ENCODE measurements at places on chromosomes 6 and 20.

DNA sequence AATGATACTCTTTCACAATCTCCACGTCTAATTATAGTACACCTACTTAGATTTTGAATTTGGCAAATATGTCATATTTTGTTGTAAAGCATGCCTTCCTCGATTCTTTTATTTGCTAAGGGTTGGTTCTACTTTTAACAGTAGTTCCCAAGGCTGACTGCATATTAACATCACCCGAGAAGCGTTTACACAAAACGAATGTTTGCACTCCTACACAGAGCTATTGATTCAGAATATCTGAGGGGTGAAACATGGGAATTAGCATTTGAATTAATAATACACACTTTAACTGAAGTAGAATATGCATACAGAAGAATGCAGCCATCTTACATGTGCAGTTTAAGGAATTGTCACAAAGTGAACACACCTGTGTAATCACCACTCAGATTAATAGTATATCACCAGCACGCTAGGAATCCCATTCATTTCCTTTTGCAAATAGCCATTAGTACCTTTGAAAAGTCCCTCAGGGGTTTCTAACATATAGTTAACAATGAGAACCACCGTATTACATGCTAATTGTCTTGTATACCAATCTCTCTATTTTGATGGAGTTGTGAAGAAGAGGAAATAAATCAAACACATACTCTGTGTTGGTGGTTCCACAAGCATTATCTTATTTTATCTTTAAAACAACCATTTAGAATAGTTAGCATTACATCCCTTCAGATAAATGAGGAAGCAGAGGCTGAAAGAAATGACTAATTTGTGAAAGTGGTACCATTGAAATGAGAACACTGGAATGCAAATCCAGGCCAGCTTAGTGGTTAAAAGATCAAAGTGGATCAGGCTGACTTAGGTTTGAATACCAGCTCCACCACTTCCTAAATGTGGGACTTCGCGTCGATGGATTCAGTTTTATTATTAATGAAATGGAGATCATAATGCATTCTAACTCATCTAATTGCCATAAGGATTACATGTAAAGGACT lies 317.6 kb downstream of the HDGFL1 start:
- no peak for DNase-seq

DNA sequence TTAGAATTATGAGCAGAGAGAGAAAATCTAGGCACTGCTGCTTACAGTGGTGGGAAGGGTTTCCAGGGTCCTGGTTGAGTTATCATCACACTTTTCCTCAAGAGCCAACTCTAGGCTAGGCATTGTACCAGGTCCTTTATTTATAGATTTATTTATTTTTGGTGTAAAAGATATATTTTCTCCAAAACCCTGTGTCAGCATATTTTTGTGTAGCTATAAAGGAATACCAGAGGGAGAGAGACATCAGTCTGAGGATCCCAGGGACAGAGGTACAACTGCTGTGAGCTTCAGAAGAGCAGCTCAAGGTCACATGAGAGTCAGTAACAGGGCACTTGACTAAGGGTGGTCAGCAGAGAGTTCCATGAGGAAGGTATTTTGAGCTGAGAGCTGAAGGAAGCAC lies 159.7 kb downstream of the SLC35B3 start:
- no peak for DNase-seq

DNA sequence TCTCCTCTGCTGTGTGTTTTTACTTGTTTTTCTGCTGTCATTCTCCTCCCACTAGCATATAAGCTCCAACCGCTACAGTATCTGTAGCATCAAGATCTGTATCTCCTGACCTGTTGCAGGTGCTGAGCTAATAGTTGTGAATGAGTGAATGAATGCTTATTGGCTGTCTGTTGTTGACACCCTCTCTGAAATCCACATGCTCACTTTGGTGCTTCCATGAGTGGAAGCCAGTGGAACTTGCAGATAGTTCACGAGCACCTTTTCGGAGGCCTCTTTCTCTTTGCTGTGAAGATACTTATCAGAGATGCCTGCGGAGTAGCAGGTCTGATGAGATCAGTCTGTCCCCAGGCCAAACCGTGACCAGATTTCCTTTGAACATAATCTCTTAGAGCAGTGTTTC lies 117.3 kb downstream of the EYA2 start:
- no peak for DNase-seq

DNA sequence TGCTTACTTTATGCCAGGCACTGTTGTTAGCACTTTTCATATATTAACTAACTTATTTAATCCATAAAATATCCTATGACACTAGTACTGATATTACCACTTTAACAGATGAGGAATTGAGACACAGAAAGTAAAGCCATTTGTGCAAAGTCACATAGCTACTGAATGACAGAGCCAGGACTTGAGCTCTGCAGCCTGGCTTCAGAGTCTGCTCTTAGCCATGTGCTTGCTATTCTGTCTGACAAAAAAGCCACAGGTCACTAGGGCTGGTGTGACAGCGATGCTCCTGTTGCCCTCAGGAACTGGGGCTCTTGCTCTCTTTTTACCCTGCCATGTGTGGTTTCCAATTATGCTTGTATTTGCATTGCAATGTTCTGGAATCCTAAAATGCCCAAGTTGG lies 44.7 kb upstream of the RNF8 start:
- DNase-seq: no peak

DNA sequence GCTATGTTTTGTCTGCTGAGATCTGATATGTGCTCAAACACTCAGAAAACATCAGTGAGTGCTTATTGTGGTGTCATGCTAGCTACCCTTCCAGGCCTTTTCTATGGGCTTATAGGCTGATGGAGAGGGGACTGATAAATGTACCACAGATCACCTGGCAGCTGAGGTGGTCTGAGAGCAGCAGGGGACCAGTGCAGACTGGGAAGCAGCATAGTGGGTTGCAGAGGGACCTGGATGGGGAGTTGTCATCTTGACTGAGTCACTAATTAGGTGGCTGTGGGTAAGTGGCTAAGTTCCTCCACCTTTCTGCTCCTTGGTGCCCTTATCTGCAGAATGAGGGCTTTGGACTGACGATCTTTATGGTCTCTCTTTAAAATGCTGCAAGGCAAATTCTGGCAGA lies 2.8 kb downstream of the TMEM200A start:
- DNase-seq: no peak

DNA sequence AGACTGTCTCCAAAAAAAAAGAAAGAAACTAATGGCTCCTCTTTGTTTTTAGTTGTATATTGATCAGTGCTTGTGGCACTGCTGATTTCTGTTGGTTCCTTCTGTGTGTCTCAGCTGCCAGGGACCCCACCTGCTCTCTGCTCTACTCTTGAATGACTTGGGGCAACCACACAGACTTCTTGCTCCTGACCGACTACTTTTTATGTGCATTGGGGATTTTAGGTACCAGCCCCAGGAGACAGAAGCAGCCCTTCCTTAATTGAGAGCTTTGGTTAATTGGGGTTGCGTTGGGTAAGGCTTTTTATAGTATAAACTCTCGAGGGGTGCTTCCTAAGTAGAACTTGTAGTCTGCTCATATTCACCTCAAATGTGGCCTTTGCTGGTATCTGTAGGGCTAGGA lies 6.9 kb downstream of the STK35 start:
- no peak for DNase-seq

DNA sequence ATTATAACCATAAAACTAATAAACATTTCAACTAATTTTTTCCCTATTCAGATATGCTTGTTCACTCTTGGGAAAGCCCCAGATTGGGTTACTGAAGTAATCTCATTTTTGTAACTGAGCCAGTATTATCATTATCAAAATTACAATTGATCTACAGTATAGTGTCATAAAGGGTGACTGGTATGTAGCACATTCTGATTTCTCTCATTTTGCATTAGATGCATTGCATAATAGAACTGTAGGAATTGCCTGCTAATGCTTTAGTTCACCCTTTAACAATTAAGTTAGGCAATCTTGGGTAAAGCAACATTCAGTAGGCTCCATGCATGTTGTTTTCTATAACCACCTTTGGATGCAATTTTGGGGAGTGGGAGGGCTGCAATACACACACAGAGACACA lies 150.8 kb upstream of the FLRT3 start:
- DNase-seq: no peak

GRCh38 chr20:59495894-59496510 lies 108.3 kb upstream of the PHACTR3 start:
- peak; percentile 70 for DNase-seq

GRCh38 chr6:30071858-30072257 lies 3.7 kb downstream of the RNF39 start:
- DNase-seq: no peak

- no peak for DNase-seq
These were observed 291.2 kb upstream of the HS3ST5 start for GRCh38 chr6:114634016-114634415.

GRCh38 chr6:12976366-12976765 lies 259.8 kb downstream of the PHACTR1 start:
- DNase-seq: no peak

GRCh38 chr6:99138445-99138844 lies 190.7 kb upstream of the FBXL4 start:
- no peak for DNase-seq

- DNase-seq: no peak
These were observed 133.4 kb upstream of the KCNG1 start for GRCh38 chr20:51156041-51156982.

Measured in neuronal stem cell (in vitro differentiated cells).